Activated CD4-positive, alpha-beta T cell treated with anti-CD3 and anti-CD28 coated beads, Interleukin-2, amount 10 ng/mL, durations not matched to agents 24 days and 14 days (primary cell): ENCODE measurements at places on chromosomes 7 and 10.
A peak's percentile ranks its signal among the peaks of the same experiment; 100 is the strongest.

DNA sequence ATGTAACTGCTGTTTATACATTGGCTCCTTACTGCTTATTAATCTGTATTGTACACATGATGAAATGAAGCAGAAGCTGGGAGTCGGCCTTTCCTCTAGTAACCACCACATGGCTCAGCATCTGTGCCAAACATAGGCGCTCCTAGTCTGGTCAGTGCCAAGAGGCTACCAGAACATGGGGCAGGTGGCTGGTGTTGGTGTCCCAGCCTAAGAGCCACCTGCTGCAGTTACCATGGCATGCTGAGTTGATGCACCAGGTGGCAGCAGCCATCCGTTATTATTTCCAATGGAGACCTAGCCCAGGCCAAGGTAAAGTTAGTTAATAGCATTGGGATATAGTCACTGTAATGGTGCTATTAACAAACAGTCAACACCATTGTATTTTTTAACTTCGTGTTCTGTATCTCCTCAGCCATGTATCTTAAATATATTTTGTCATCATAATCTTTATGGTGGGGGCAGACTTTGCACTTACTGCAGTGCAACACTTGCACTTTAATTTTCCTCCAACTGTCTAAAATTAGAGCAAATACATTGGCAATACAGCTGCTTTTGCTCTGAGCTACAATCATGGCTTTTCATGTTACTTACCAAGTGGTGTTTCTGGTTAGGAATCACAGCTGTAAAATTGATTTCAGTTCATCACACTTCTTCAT lies 33.1 kb downstream of the HBP1 start:
- no peak overlapping the region for H3K4me3 ChIP-seq
- H3K27me3 ChIP-seq = no peaks in the 10 kb centered on the region
- peaks cover 48% of the 10 kb centered on the region for H3K36me3 ChIP-seq
- no peaks in the 10 kb centered on the region for H3K4me1 ChIP-seq
- DNase-seq = peak; percentile 72

- no peaks in the 10 kb centered on the region for H3K4me1 ChIP-seq
- no peak overlapping the region for H3K4me3 ChIP-seq
- peaks cover 2% of the 10 kb centered on the region for H3K27me3 ChIP-seq
- DNase-seq = no peak
Observed at GRCh38 chr7:23662124-23662983, 17.6 kb upstream of the FAM221A start.

DNA sequence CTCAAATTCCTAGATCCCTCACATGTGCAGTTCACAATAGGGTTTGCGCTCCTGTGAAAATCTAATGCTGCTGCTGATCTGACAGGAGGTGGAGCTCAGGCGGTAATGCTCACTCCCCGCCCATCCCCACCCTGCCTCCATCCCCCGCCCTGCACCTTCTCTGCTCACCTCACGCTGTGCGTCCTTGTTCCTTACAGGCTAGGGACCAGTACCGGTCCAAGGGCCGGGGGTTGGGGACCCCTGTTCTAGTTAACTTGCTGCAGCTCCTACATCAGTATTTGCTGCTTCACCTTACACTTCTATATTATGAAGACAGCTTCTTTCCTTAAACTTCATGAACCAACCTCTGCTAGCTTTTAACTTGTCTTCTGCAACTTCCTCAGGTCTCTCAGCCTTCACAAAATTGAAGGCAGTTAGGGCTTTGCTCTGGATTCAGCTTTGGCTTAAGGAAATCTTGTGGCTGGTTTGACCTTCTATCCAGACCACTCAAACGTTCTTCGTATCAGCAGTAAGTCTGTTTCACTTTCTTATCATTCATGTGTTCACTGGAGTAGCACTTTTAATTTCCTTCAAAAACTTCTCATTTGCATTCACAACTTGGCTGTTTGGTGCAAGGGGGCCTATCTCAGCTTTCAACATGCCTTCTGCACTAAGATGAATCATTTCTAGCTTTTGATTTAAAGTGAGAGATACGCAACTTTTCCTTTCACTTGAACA lies 1.7 kb upstream of the TNKS2 start:
- H3K36me3 ChIP-seq = peaks cover 21% of the 10 kb centered on the region
- H3K4me1 ChIP-seq = peaks cover 43% of the 10 kb centered on the region
- H3K27ac ChIP-seq = peak overlapping the region; percentile 98

DNA sequence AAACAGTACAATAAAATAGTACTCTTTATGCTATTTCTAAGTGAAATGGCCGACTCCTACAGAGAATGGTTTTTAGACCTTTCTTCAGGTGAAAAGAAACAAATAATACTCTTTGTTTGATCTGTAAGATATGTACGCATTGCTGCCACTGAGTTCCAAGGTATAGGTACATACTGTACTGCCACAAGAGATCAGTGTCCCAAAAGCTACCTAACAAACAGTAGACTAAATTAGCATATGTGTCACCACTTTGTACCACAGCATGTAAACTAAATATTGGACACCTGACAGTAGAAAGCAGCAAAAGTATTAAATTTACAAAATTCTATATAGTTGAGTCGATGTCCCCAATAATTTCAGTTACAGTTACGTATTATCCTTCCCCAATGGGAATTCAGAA lies 14.4 kb downstream of the MTPN start:
- peaks cover 15% of the 10 kb centered on the region for H3K36me3 ChIP-seq
- no peak overlapping the region for H3K4me3 ChIP-seq
- no peak for DNase-seq
- no peaks in the 10 kb centered on the region for H3K27me3 ChIP-seq
- no peak overlapping the region for H3K27ac ChIP-seq

DNA sequence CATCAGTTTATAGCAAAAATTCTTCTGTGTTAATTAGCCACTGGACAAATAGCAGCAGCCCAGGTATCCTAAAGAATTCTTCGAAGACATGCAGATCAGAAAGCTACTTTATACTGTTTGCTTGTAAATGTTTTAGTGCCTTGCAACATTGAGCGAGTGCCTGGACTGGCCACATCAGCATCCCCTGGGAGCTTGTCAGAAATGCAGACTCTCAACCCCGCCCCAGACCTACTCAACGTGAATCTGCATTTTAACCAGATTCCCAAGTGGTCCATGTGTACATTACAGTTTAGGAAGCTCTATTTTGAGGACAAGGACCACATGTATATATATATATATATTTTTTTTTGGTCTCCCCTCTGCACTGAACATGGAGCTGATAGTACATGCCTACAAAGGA lies 18.5 kb upstream of the PLEKHS1 start:
- no peaks in the 10 kb centered on the region for H3K4me1 ChIP-seq
- H3K27ac ChIP-seq = no peak overlapping the region
- peaks cover 26% of the 10 kb centered on the region for H3K36me3 ChIP-seq
- H3K27me3 ChIP-seq = no peaks in the 10 kb centered on the region
- H3K4me3 ChIP-seq = no peak overlapping the region

DNA sequence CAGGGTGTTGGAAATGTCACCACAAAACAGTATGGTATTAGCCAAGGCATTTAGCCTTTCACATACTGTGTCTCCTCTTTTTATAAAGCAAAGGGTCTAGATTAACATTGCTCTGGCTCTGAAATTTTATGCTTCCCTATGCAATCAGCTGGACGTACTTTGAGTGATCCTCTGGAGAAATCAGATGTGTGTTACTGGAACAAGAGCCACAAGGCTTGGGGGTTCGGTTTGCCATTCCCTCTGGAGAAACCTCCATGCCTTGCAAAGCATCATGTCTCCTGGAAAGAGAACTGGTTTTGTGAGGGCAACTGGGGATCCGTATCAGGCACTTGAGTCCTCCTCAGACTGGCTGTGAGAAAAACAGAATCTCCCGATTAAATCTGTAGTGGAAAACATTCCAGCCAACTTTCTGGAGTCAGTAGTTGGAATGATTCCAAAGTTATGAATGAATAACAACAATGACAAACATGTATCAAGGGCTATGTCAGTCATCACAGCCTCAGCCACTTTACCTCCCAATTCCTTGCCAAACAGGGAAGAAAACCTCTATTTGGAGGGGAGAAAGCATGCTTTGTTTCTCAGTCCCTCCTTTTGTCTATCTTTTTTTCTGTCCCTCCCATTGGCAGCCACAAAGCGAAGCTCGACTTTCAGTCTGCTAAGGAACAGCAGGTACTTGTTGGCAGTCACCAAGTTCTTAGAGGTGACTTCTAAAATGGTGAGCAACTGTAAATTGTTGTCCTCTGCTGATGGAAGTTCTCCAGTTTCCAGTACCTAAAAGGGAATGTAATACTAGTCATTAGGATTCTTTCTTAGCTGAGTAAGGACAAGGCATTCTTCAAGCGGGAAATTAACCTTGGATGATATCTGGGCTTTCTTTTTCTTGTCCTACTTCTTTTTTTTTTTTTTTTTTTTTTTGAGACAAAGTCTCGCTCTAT lies 864.8 kb upstream of the AUTS2 start:
- no peaks in the 10 kb centered on the region for H3K36me3 ChIP-seq
- no peaks in the 10 kb centered on the region for H3K27me3 ChIP-seq
- H3K4me3 ChIP-seq = no peak overlapping the region
- no peaks in the 10 kb centered on the region for H3K4me1 ChIP-seq
- no peak overlapping the region for H3K27ac ChIP-seq
- DNase-seq = no peak

- no peak overlapping the region for H3K4me3 ChIP-seq
- H3K36me3 ChIP-seq = peaks cover 3% of the 10 kb centered on the region
- peaks cover 35% of the 10 kb centered on the region for H3K27me3 ChIP-seq
- H3K27ac ChIP-seq = no peak overlapping the region
- DNase-seq = no peak
- H3K4me1 ChIP-seq = peaks cover 4% of the 10 kb centered on the region
Observed at GRCh38 chr7:6613706-6614105, 1.7 kb upstream of the ZNF853 start.

GRCh38 chr10:29734962-29735627 lies 100.3 kb upstream of the SVIL start:
- peak overlapping the region; percentile 83 for H3K4me3 ChIP-seq
- H3K4me1 ChIP-seq = peaks cover 11% of the 10 kb centered on the region
- H3K36me3 ChIP-seq = peaks cover 4% of the 10 kb centered on the region
- peaks cover 36% of the 10 kb centered on the region for H3K27me3 ChIP-seq

GRCh38 chr10:113241599-113242360 lies 291.7 kb downstream of the TCF7L2 start:
- no peak overlapping the region for H3K27ac ChIP-seq
- no peaks in the 10 kb centered on the region for H3K36me3 ChIP-seq
- H3K27me3 ChIP-seq = peaks cover 13% of the 10 kb centered on the region
- no peak overlapping the region for H3K4me3 ChIP-seq
- no peak for DNase-seq

DNA sequence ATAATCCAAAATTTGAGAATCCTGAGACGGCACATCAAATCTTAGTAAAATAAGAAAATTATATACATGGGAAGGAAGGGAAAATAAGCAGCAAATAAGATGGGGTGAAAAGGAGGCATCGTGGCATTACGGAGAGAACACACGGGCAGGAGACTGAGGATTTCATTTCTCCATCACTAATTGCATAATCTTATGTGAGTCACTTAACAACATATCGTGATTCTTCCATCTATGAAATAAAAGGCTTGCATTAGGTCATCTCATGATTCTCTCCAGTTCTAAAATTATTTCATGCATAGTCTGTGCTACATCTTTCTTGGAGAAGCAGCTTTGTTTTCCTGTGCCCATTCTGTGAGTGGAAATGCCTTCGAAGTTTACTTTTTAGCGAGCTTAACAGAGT lies 288.7 kb downstream of the LRMDA start:
- no peak overlapping the region for H3K27ac ChIP-seq
- H3K4me3 ChIP-seq = no peak overlapping the region
- no peaks in the 10 kb centered on the region for H3K4me1 ChIP-seq
- DNase-seq = no peak
- H3K36me3 ChIP-seq = no peaks in the 10 kb centered on the region
- H3K27me3 ChIP-seq = peaks cover 1% of the 10 kb centered on the region

DNA sequence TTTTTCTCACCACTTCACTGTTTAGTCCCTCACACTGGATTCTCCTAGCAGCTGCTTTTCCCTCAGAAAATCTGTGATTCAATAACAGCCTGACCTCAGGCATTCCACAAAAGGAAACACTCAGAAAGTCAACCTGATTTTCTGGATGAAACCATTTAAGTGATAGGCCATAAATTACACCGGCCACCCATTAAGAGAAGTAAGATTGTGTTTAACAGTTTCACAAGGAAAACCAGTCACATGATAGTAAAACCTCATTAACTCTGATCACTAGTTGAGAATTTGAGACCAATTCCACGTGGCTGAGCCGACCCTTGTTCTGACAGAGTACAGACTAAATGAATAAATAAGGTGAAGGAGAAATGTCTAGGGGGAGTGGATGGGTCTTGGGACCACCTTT lies 7.7 kb downstream of the GRM8 start:
- H3K27me3 ChIP-seq = peaks cover 56% of the 10 kb centered on the region
- no peak for DNase-seq
- no peak overlapping the region for H3K27ac ChIP-seq
- no peaks in the 10 kb centered on the region for H3K36me3 ChIP-seq

DNA sequence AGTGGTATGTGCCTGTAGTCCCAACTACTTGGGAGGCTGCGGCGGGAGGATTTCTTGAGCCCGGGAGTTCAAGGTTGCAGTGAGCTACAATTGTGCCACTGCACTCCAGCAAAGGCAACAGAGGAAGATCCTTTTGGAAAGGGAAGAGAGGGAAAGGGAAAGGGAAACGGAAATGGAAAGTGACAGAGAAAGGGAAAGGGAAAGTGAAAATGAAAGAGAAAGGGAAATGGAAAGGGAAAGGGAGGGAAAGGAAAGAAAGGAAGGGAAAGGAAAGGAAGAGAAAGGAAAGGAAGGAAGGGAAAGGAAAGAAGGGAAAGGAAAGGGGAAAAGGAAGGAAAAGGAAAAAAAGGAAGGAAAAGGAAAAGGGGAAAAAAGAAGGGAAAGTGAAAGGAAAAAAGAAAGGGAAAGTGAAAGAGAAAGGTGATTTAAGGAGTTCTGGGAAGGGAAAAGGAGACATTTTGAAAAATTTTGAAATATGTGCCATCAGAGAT lies 2.3 kb upstream of the ZC3HAV1 start:
- peak; percentile 71 for DNase-seq
- H3K36me3 ChIP-seq = peaks cover 27% of the 10 kb centered on the region
- H3K4me3 ChIP-seq = peak overlapping the region; percentile 76
- peak overlapping the region; percentile 87 for H3K27ac ChIP-seq

- H3K27me3 ChIP-seq = peaks cover 12% of the 10 kb centered on the region
- no peaks in the 10 kb centered on the region for H3K4me1 ChIP-seq
- no peak overlapping the region for H3K4me3 ChIP-seq
Observed at GRCh38 chr10:33537066-33537465, 202.6 kb upstream of the NRP1 start.

DNA sequence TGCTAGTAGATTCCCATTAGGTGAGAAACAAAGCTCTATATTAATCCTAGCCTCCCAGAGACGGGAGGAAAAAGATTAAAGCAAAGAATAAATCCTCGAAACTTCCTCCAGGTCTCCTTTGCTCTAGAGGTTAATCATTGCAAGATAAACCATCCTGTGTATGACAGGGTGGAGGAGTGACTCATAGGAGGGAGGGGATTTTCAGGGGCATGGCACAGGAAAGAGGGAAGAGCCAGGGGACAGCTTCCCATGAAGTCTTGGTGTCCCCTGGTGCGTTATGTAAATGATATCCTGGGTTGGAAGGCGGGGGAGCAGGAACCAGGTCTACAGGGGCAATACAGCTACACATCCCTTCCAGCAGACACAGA lies 780 bp downstream of the CYP3A5 start:
- no peak for DNase-seq
- H3K27ac ChIP-seq = no peak overlapping the region
- peaks cover 5% of the 10 kb centered on the region for H3K36me3 ChIP-seq
